Activated effector memory CD4-positive, alpha-beta T cell treated with Interleukin-2 at 50 U/mL for 16 hours (primary cell): ENCODE measurements at places on chromosomes 5 and 9.
A peak's percentile ranks its signal among the peaks of the same experiment; 100 is the strongest.

DNA sequence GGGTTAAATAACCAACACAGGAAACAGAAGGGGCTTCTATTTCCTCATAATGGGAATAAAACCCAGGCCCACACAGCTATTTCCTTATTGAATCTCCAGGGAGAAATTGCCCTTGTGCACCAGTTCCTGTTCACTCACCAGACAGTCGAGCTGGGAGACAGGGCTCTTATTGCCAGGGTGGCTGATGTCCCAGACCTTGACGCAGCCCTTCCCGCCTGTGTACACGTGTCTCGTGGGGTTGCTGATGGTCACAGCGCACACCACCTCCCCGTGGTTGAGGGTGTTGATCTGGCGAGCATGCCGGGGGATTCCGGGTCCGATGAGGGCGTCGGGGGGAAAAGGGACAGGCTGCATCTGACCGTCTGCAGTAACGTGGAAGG is 96.5 kb downstream of the TLE1 start:
- no peak for DNase-seq

GRCh38 chr5:73859696-73860095 is 233.7 kb downstream of the ARHGEF28 start:
- DNase-seq: no peak

DNA sequence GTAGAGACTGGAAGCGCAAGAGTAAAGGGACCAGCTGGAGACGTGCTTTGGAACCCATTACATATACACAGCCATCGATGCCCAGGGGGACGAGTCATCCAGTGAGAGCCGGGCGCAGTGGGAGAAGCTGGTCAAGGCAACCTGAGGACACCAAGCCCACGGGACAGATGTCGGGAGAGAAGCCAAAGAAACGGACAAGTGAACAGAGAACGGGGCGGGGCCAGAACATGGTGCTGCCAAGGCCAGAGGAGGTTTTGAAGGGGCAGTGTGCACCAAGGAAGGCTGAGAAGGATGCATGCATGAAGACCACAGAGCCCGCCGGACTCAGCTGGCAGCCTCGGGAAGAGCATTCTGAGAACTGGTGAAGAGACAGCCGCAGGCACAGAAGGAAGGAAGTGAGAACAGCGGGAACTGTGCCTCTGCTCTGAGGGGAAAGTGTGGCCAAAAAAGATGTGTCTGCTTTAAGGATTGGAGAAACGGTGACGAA is 20.3 kb downstream of the CAMSAP1 start:
- DNase-seq: no peak

DNA sequence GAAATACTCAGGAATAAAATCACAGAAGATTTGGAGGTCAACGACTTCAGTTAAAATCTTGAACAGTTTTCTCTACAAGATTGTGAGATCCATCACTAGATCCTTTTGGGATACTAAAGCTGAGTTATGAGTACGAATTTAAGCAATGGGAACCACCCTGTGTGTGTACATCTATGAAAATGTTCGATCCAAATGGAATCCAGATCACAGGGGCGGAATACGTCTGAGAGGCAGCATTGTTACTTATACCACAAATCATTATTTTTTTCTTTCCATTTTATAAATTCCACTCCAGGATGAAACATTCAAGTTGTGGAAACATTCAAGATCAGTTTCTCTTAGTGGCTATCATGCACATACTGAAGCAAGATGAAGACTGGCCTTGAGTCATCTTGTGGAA is 239.3 kb upstream of the PAPPA start:
- no peak for DNase-seq

- no peak for DNase-seq
Observed at GRCh38 chr5:7606840-7607465, 211.0 kb downstream of the ADCY2 start.

DNA sequence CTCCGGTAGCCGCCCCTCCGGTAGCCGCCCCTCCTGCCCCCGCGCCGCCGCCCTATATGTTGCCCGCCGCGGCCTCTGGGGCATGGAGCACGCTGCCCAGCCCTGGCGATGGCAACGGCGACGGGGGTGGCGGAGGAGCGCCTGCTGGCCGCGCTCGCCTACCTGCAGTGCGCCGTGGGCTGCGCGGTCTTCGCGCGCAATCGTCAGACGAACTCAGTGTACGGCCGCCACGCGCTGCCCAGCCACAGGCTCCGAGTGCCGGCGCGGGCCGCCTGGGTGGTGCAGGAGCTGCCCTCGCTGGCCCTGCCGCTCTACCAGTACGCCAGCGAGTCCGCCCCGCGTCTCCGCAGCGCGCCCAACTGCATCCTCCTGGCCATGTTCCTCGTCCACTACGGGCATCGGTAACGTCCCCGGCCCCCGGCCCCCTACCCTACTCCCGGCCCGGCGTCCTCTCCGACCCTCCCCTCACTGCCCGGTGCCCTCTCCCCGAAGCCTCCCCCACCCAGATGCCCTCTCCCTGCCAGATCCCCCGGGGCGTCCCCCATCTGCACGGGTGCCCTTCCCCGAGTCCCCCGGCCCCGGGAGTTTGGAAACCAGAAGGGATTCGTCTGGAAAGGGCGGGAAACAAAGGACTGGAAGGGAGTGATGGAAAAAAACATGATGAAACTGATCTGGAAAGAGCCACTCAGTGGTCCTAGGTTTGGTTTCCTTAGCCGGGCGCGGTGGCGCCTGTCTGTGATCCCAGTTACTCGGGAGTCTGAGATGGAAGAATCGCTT is 417 bp downstream of the SRD5A1 start:
- no peak for DNase-seq

DNA sequence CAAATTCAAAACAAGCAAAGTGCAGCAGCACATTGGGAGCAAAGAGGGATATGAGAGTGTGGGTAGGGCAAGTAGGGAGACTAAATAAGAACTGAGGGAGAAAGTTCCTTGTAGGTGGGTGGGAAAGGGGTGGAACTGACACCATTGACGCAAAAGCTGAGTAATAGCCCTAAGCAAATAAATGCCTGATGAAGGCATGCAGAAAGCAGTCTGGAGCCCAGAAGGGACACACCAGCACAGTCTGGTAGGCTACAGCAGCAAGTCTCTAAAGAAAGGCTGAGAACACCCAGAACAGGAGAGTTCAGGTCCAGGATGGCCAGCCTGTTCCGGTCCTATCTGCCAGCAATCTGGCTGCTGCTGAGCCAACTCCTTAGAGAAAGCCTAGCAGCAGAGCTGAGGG is at the start of gene INSL4:
Gene INSL4 (plus strand): TSS at position 208 of the 400 bp plus-strand sequence. CDS start 105 bp downstream, at position 313.
- DNase-seq: no peak

DNA sequence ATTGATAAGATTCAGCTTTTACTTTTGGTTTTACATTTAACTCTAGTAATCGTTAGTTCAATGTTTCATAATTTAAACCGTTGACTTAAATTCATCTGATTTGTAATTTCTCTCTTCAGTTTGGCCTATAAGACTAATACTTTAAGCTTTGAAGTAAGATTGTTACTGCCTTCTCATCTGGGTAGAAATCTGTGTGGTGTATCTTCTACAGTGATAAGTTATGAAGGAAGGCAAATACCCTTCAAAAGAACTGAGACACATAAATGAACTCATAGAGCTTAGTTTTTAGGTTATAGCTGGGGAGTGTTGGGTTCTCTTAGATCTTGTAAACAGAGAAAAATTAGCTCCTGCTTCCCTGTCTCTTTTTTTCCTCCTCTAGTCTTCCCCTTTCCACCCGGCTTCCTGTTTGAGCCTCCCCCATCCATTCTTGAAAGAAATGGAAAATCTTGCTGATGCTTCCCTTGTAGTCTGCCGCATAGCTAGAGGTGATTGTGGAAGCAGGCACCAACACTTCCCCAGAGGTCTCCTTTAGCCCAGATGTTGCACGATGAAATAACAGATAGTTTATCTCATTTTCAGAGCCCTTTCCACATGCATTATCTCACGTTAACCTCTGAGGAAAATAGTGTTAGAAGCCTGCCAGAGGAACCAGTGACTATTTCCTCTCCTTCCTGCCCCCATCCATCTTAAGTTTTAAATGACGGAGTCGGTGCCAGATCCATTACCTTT is 2.0 kb upstream of the F2RL2 start:
- DNase-seq: no peak

DNA sequence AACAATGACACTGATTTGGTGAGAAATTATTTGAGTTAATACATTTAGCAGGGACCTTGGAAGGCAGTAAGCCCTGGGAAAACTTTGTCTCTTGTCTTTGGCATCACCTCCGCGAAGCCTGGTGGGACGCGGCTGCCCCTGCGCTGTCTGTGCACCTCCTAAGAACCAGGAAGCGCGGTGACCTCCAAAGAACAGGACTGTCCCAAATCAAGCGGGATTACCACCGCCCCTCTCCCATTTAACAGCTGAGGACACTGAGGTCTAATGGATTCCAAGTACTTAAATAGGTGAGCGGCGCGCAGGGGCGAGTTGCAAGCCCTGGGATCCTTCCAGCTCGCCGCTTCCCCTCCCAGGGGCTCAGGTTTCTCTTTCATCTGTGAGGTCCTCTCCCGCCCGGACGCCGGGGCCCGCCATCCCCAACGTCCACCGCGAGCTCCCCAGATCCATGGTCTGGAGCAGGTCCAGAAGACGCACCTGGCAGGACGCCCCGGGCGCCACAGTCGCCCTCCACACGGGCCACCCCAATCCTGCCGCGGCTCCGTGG is 432 bp downstream of the STARD4 start:
- DNase-seq: no peak

GRCh38 chr9:124286292-124286931 is 28.7 kb downstream of the NEK6 start:
- DNase-seq: peak; percentile 42

- DNase-seq: no peak
Observed at GRCh38 chr9:14052359-14052758, 261.6 kb downstream of the NFIB start.

- no peak for DNase-seq
Observed at GRCh38 chr5:80711938-80712337, 57.2 kb upstream of the DHFR start.

DNA sequence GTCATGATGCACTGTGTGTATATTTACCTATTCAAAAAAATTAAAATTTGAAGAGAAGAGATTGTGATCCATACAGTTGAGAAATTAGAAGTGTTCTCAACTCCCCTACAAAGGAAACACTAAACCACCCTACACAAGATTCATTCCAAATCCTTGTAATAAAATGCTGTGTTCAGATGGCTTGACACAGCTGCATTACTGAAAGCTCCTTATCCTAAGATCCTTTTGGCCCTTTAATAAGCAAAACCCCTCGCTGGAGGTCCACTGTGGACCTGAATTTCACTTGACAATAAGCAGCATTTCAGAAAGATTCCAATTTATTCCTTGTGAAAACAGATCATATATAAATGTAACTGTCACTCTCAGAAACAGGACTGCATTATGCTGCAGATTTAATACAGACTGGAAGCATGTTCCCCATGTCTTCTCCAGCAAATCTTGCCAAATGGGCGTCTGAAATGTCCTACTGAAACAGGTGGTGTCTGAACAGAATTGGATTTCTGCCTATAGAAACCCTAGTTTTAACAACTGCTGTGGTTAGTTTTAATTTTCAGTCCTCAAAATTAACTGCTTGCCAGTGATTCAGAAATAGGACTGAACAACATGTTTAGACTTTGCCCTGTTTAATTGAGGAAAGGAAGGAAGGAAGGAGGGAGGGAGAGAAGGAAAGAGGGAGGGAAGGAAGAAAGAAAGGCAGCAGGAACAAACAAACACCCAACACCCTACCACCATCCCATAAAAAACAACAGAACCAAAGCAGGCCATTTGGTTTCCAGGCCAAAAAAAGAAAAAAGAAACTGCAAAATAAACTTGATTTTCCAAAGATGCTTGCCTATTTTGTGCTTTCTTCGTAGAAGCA is 179.6 kb downstream of the MLLT3 start:
- no peak for DNase-seq

GRCh38 chr5:28807195-28807729 is 1768.9 kb upstream of the CDH9 start:
- no peak for DNase-seq

- DNase-seq: no peak
Observed at GRCh38 chr5:893711-894110, 1.0 kb downstream of the TRIP13 start.

DNA sequence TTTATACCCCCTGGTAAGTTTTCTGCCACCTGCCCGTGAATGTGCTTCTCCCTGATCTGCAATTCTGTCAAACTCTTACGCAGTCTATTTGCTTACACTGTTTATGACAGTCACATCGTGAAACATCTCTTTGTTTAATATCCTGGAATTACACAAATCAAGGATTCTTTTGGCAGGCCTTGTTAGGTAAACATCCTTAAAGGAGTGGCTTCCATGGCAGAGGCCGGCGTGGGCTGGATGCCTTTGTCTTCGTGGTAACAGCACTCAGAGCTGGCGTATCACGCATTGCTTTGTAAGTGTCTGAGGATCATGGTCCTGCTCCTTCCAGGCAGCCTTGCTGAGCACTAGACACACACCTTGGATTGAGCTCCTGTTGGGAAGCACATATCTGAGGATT is 145.7 kb downstream of the IRX1 start:
- no peak for DNase-seq

DNA sequence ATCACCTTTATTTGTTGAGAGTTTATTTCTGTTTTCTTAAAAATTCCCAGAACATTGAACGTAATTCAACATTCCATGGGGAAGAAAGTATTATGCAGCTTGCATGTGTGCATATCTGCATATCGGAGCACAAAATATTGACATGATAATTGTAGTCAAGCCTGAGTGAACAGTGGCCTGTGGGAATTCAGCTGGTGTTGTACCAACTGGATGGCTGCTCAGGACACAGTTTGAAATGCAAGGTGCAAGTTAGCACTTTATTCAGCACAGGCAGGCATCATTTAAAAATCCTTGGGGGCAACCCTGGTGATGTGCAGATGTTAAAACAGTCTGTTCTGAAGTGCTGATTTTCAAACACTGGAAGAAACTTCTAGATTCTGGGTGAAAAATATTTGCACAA is 82.4 kb downstream of the CNTLN start:
- DNase-seq: no peak

DNA sequence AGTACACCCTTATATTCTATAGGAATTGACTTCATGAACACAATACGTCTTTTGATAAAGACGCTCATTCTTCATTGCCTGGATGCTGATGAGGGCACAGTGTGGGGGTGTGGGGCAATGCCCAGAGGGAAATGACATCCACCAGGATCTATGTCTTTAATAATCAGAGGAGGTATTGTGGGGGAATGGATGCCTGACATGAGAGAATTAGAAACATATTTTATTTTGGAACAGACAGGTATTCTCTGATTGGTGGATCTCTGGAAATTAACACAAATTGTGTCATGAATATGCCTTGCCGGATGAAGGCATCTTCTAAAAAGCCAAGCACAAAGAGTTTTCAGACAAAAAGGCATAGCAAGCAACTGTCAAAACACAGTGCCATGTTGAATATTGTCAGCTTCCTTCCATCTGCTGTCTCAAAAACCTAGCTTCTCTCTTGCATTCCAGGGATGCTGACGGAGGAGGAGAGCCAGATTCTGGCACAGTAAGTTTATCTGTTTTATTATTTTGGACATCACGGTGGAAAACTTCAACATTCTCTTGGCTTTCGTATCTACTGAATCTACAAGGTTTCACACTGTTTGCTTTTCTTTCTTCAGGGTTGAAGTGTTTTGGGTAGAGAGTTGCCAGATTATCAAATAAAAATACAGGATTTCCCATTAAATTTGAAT is 3.9 kb upstream of the C5orf58 start:
- DNase-seq: no peak
